Activated CD4-positive, alpha-beta T cell treated with anti-CD3 and anti-CD28 coated beads, Interleukin-2, amount 10 ng/mL, durations not matched to agents 7 days and 5 days (primary cell): ENCODE measurements at places on chromosomes 7 and 10.

- DNase-seq, result no peak
Observed at GRCh38 chr10:51112013-51112412, 37.7 kb downstream of the PRKG1 start.

- no peak for DNase-seq
Observed at GRCh38 chr10:33353853-33354252, 19.4 kb upstream of the NRP1 start.

DNA sequence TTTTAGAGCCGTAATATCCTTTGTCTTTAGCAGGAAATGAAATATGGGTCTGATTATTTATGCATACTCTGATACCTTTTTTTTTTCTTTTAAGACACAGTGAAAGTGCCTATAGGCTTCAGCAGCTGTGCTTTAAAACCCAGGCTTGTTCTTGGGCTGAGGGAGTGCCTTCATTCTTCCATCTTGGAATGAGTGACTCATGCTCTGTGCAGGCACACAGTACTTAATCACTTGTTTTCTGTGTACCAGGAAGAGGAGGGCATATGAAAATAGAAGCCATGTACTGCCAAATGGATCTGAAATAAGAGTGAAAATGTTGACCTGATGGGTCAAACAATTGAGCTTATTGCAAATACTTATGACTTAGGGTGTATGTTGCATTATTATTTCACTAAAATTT lies 12.0 kb downstream of the INPP5F start:
- no peak for DNase-seq

- DNase-seq, result no peak
Observed at GRCh38 chr7:77862691-77863090, 64.1 kb downstream of the PHTF2 start.

DNA sequence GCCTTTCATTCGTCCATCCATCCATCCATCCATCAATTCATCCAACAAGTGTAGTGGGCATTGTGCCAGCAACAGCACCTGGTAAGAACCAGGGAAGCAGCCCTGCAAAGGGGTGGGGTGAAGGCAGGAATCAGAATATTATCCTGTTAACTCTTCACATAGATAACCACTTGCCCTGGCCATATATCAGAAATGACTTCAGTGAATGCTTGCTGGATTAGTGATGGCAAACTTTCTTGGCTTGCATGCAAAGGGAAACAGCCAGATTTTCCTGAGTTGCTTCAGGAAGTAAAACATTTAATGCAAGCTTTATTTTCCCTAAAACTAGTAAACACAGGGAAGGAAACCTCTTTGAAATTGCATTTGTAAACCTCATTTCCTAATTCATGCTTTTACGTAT lies 743 bp downstream of the OR2A5 start:
- no peak for DNase-seq

- no peak for DNase-seq
Observed at GRCh38 chr10:44635176-44635575, 250.3 kb upstream of the CXCL12 start.

GRCh38 chr7:31443457-31443856 lies 70.4 kb upstream of the ITPRID1 start:
- no peak for DNase-seq

DNA sequence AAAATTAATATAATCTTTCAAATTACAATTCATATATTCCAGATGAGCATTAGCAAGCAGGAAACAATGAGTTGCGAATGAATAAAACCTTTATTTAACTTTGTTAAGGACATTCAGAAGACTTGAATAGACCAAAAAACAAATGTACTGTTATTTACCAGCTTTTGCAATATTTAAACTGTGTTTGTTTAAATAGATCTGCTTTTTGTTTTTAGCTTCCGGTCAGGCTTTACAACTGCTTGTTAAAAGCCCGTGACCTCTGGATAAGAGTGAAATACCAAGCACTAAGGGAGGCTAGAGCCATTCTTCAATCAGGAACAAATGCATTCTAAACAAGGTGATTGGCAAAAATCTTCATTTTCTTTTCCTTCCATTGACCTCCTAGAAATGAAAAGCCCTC lies 184.9 kb upstream of the GNAI1 start:
- DNase-seq, result no peak
